ENCODE measurements at places on chromosomes 12 and 14.

DNA sequence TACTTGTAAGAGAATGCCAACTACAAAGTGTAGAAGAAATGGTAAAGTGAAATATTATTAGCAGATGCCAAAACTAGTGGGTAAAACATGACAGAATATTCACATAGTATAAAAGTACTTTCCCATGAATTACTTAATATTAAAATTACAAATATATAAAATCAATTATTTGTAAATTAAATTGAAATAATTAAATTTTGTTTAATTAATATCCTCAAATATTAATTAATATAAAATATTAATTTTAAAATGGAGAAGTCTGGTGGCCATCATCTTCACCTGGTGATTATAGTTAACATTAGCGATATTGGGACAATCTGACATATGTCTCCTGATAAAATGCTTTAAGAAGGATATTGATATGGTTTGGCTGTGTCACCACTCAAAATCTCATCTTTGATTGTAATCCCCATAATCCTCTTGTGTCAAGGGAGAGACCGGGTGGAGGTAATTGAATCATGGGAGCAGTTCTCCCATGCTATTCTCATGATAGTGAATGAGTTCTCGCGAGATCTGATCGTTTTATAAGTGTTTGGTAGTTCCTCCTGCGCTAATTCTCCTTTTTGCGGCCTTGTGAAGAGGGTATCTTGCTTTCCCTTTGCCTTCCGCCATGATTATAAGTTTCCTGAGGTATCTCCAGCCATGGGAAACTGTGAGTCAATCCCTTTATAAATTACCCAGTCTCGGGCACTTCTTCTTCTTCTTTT lies 55.0 kb upstream of the SGPP1 start:
- no peak for DNase-seq

DNA sequence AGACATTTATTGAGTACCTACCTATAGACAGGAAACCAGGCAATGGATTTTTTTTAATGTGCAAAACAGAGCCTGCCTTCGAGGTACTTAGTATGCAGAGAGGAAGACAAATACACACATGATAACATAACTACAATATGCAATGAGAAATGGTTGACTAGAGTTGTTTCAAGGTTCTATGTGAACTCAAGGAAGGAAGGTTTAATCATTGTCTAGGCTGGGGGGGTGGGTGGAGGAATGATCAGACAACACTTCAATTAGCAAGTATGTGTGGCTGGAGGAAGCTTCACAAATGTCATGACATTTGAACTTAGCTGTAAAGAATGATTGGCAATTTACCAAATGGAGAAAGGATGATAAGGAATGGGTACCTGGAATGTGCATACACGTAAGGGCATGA lies 985.3 kb downstream of the FLRT2 start:
- no peak for DNase-seq

DNA sequence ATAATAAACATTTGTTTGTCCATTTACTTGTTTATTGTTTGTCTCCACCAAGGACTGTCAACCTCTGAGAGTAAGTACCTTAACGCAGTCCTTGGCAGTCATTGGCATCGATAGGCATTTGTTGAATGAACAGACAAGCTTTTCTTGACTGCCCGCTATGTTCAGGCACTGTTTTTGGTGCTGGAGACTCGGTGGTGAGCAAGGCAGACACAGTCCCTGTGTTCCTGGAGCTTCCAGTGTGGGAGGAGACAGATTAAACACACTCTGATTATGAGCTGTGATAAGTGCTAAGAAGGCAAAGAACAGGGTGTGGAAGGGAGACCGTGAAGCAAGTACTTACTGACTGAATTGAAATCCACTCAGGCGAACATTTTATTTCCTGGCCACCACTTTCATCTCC lies 1.2 kb downstream of the ATP6V0A2 start:
- no peak for DNase-seq

DNA sequence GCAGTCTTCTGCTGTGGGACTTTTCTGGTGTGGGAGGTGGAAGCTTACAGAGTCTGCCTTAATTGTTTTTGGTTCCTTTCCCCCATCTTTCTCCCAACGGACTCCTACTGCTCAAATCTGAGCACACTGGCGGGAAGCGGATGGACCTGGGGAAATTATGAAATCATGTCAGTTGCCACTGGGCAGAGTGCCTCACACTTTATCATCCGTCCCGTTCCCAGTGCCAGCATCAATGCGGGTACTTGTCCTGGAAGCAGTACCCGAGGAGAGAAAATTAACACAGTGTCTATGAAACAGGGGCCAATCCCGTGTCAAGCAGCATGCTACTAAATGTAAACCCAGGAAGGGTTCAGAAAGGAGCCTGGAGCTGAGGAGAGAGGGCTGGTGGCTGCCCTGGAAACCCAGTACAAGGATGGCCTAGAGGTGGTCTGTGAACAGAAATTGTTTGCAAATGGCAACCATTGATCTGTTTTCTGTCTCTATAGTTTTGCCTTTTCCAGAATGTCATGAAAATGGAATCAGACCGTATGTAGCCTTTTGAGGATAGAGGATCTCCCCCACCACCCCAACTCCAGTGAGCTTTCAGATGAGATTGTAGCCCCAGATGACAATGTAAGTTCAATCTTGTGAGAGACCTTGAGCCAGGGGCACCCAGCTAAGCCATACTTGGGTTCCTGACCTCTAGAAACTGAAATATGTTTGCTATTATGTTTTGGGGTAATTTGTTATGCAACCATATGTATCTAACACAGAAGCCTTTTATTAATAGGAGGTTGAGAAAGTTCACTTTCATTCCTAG lies 908 bp upstream of the CDKL1 start:
- no peak for DNase-seq

DNA sequence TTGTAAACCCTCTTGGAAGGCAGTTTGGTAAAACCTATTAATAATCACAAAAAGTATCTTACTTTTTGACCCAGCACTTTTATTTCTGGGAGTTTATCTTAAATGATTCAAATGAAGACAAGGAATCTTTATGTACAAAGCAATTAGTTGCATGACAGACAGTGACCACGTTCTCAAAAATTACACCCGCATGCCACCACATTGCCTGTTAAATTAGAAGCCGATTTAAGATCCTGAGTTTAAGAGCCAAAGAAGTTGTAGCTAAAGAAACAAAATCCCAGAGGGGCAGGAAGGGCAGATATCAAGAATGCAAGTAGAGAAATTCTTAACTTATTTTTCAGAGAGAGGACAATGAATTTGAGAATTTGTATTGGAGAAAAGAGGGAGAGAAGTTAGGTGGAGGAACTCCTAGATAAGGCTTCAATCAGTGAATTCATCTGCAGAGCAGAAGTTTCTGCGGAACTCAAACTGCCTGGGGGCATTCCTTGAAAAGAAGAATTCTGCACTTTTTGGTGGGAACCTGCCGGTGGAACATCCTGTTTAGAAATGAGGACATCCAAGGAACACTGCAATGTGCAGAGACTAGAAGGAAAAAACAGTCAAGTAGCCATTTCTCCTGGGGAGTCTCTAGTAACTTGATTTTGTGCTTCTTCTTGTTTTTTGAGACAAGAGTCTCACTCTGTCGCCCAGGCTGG lies 1.1 kb upstream of the RIOX1 start:
- no peak for DNase-seq

- DNase-seq, result no peak
Measured at GRCh38 chr14:63401646-63402045, 82.9 kb upstream of the GPHB5 start.

DNA sequence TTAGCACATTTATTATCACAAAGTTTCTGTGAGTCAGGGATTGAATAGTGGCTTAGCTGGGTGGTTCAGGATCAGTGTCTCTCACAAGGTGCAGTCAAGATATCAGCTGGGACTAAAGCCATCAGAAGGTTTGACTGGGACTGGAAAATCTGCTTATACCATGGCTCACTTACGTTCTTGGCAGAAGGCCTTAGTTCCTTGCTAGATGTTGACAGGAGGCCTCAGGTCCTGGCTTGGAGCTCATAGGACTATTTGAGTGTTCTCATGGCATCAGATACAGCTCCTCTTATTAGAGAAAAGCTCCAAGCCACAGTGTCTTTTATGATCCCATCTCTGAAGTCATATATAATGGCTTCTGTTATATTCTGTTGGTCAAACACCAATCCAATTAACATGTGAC lies 127.3 kb downstream of the SLC6A15 start:
- DNase-seq, result no peak

DNA sequence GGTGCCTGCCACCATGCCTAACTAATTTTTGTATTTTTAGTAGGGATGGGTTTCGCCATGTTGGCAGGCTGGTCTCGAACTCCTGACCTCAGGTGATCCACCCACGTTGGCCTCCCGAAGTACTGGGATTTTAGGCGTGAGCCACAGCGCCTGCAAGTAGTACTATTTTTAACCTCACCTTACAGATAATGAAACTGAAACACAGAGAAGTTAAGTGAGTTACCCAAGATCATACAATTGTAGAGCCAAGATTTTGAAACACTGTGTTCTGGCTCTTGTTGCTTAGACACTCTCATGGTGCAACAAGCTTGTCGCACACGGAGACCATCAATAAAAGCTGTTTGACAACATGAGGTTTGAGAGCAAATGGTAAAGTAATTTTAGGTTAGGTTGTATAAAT lies 159.1 kb upstream of the LMNTD1 start:
- DNase-seq, result no peak

Data from activated CD4-positive, alpha-beta T cell treated with anti-CD3 and anti-CD28 coated beads, Interleukin-2, amount 50 U/mL, for 4 hours (primary cell).